Prostate gland (tissue), 2 donors: ENCODE measurements at places on chromosomes 11 and 22.

DNA sequence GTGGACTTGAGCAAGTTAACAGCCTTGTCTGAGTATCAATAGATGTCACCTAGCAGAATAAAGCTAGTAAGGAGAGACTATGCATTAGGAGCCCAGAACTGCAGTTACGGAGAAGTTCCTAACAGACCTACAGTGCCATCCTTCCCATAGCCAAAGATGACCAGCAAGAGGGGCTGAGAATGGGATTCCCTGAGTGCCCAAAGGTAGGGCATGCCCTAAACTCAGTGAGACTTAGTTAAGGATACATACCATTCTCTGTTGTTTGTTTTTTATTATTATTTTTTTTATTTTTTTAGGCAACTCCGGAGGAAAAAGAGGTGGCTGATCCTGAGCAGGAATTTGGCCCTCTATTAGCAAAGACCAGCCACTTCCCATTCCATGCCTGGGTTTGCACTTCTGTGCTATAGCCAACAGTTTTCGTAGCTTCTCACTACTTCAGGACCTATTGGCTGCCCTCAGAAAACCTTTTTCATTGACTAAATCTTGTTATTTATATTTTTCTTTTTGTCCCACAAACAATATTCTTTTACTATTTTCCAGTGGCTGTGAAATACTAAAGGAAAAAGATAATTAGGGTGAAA lies 33.3 kb upstream of the CCDC34 start:
- no peak for DNase-seq

DNA sequence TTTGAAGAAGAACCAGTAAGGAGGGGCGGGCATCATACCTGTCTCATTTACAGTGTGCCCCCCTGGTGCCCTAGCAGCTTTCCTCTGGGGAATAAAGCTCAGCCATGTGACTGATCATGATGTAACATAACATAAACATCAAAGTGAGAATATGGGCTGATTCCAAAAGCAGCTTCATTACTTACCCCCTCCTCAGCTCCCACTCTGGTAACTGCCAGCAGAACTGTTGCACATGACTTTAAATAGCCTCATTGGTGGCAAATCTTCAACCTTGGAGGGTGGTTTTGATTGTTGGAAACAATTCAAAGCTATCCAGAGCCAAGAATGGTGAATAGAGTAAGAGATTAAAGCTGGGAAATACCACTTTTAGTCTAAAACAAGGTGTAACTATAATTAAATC lies 384.6 kb downstream of the BUD13 start:
- no peak for DNase-seq

GRCh38 chr22:17941471-17942406 lies 82.6 kb downstream of the MICAL3 start:
- no peak for DNase-seq

GRCh38 chr11:104620991-104621390 lies 277.3 kb downstream of the CASP12 start:
- DNase-seq = no peak

DNA sequence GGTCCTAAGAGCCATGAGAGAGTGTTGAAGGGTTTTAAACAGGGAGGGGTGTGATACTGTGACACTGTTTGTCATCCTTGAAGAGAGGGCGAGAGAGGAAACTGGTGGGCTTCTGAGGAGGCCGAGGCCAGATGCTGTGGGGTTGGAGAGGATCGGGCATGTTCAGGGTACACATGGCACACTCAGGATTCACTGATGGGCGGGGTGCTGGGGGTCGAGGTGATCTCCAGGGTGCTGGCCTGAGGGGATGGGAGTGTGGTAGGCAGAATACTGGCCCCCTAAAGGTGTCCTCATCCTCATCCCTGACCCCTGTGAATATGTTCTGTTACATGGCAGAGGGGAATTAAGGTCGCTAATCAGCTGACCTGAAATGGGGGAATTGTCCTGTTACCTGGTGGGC lies 7.3 kb downstream of the TBC1D22A start:
- DNase-seq = no peak

DNA sequence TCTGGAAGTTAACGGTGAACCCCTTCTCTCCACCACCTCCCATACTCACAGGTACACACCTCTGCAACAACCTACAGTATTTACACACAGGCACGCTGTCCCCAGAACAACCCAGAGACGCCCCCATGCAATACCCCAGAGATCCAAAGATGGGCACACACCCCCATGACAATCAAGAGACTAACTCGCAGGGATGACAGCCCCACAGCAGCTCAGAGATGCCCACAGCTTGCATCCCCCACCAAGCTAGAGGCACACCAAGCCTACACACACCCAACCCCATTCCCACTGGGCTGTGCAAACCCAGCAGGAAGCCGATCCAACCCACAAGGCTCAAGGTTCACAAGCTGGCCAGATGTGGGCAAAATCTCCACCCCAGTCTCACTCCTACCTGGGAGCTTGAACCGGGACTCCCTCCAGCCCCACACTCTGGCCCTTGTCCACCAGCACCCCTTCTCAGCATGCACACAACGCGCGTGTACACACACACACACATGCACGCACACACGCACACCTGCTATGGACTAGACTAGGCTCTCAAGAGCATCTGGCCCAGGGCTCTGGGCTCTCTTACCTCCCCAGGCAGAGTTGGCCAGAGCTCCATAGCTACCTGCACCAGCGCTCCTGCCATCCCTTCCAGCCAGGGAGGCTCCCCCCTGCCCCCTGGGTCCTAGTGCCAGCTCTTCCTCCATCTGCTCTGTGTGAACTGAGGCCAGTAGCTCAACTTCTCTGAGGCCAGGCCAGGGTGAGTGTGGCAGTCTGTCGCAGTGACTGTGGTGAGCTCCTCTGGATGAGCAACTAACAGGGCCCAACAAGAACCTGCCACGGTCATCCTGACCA lies 11.5 kb downstream of the STARD10 start:
- no peak for DNase-seq

- no peak for DNase-seq
These were observed 1039.2 kb downstream of the TBC1D22A start for GRCh38 chr22:47801541-47802245.

DNA sequence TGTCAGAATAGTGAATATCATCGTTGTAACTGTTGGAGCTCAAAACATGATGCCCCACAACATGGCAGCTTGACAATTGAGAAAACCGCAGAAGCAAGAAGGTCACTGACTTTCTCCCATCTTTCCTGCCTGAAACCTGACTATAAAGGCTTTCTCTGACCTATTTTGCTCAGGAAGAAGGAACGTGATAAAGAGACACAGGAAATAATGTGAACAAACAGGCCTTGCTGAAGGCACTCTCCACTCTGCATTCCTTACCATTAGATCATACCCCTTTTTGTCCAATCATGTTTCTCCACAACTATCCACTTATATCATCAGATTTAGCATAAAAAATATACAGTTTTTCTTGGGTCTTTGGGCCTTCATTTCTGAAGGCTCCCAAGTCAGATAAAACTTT lies 916.8 kb downstream of the METTL15 start:
- no peak for DNase-seq

DNA sequence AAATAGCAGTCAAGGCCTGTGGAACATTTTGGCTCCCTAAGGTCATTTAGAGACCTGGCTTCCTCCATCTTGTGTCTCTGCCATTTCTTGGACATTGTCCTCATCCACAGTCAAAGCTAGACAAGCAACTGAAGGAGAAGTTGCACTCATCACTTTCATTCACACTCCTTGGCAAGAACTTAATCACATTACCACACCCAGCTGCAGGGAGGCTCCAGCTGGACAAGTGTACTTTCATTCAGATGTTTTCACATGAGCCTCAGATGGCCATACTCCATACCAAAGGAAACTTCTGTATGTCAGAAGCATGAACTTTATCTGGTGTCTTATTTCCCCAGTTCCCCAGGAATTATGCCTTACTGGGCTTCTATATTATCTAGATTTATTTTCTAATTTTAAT lies 537.4 kb downstream of the TMEM135 start:
- DNase-seq = no peak

GRCh38 chr22:26479792-26480610 lies 3.6 kb downstream of the HPS4 start:
- DNase-seq = peak; percentile 63

- no peak for DNase-seq
These were observed 9.0 kb upstream of the ME3 start for GRCh38 chr11:86681483-86681756.

DNA sequence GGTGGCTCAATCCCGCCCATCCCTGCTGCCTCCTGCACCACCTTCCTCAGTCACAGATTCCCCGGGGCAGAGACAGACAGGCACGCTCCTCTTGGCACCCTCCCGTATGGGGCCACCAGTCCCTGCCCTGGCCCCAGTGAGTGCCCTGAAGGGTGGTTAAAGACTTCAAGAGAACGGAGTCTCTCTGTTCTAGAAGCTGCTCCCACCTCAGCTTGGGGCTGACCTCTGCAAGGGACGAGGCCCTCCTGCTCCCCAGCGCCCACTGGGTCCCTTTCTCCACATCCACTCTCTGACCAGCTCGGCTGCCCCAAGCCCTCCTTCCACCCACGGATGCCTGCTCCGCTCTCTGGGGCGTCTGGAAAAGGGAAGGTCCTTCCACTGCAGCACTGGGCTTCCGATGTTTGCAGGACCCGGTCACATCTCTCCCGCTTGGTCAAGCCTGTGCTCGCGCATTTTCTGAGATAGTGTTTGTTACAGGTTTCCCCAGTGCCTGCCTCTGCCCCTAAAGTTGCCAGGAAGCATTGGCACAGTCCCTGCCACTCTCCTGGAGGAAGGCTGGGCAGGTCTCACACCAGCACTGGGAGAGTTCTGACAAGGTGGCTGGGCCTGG lies 1487.9 kb downstream of the TBC1D22A start:
- no peak for DNase-seq

DNA sequence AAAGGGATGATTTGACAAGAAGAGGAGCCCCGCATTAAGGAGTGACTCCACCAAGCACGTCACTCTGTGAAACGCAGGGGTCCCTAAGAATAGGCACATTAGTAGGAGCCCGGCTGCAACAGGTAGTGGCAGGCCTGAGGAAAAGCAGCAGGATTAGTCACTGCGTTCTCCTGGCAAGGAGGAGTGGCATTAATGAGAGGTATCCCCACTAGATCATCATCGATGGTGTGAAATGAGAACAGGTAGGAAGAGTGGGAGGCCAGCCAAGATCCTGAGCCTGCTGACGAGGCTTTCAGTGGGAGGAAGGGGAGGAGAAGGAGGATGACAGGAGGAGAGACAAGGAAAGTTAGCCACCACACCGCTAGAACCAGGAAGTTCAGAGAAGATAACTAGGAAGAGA lies 38.6 kb downstream of the NRXN2 start:
- no peak for DNase-seq

DNA sequence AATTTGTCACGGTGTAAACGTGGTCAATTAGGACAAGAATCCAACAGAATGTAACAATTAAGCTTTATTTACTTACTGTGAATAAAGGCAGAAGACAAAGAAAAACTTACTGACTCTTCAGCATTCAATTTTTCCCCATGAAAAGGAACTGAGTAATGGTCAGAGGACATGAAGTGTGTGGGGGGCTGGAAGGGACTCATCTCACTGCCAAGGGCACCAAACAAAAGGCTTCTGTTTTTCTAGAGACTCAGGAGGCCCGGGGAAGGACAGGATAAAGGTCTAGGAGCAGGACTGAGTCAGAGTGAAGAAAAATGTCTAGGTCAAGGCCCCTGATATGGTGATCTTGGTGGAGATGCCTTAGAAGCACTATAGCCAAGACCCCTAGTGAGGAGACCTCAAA lies 564.2 kb upstream of the ANO5 start:
- no peak for DNase-seq
